Uterine smooth muscle cell (primary cell): ENCODE measurements at places on chromosomes 2 and 18. TPM values are rescaled to one million over a fixed set of nuclear protein-coding genes. Genes with fewer than 3 reads are reported as not detected.

Gene IL36A
- total RNA-seq, result not detected in 2 replicates

Gene DHRS9
- not detected in 2 replicates for total RNA-seq

Gene IL1RL1
- 0.12 and 0.77 TPM in 2 replicates for total RNA-seq

Gene RGPD6
- total RNA-seq, result 24.9 and 51.2 TPM in 2 replicates

Gene OSR1
- 3.9 and 5.3 TPM in 2 replicates for total RNA-seq

Gene SCYGR6
- total RNA-seq, result not detected in 2 replicates

Gene PDCL3
- total RNA-seq, result 18.4 and 25.8 TPM in 2 replicates

Gene LOXL3
- 12.1 and 28.0 TPM in 2 replicates for total RNA-seq

Gene CRYGC
- not detected in 2 replicates for total RNA-seq

Gene UGT1A3
- total RNA-seq, result not detected in 2 replicates

Gene VAMP8
- total RNA-seq, result 0.12 and 0.33 TPM in 2 replicates

Gene BCL11A
- total RNA-seq, result 0.37 and 0.44 TPM in 2 replicates

Gene GNLY
- under 0.01 TPM in 1 of 2 replicates, not detected in the other for total RNA-seq

Gene KCNJ3
- 0.12 and 0.22 TPM in 2 replicates for total RNA-seq

Gene LONRF2
- 6.5 and 7.6 TPM in 2 replicates for total RNA-seq

Gene CXCR1
- not detected in 2 replicates for total RNA-seq

Gene OSBPL1A
- total RNA-seq, result 47.5 and 67.2 TPM in 2 replicates

Gene KYNU
- 9.1 and 16.6 TPM in 2 replicates for total RNA-seq

Gene CXCR2
- not detected in 2 replicates for total RNA-seq

Gene TDRD15
- total RNA-seq, result not detected in 2 replicates

Gene VWA3B
- total RNA-seq, result not detected in 2 replicates

Gene SLC30A3
- 0.66 and 0.87 TPM in 2 replicates for total RNA-seq

Gene NEUROD1
- not detected in 2 replicates for total RNA-seq

Gene SLC14A1
- 13.3 and 34.7 TPM in 2 replicates for total RNA-seq

Gene RNF152
- 9.3 and 15.4 TPM in 2 replicates for total RNA-seq

Gene IL1B
- total RNA-seq, result 0.77 and 1.7 TPM in 2 replicates

Gene RAPH1
- total RNA-seq, result 15.5 and 23.2 TPM in 2 replicates

Gene AOX1
- total RNA-seq, result 56.2 and 86.3 TPM in 2 replicates

Gene SERPINB13
- total RNA-seq, result not detected in 2 replicates

Gene PASK
- 5.2 and 10.8 TPM in 2 replicates for total RNA-seq

Gene HOXD9
- total RNA-seq, result 0.66 and 0.75 TPM in 2 replicates

Gene UGT1A8
- total RNA-seq, result 0.12 TPM in 1 of 2 replicates, not detected in the other

Gene MZT2B
- 146 and 210 TPM in 2 replicates for total RNA-seq

Gene MTX2
- 25.0 and 28.5 TPM in 2 replicates for total RNA-seq

Gene BMP10
- not detected in 2 replicates for total RNA-seq
